ENCODE measurements at places on chromosomes 5 and 9.

- no peak for DNase-seq
Measured at GRCh38 chr9:17624571-17624970, 45.7 kb downstream of the SH3GL2 start.

DNA sequence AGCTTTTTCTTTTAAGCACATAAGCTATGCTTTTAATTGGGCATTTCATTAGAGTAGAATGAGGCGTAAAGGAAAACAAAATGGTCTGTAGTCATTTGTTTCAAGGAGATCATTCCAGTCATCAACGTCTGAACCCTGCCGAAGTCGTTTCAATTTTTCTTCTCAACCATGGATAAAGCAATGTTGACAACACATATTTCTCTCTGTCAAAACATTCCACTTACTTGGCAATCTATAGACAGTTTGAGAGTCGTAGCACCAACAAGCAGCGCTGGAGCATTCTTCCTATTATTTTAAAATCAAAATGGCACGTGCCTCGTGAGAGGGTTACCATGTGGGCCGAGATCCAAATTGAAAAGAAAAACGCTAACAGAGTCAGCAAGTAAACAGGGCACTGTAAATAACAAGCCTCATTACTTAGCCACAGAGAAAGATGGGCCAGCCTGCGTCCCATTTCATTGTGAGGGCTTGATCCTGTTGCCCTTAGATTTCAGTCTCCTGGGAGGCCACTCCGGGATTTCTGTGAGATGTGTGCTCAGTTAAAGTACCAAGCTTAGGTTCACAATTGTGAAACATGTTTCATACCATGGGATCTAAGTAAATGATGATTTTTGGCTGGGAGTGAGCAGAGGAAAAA lies 422.9 kb downstream of the DTWD2 start:
- DNase-seq, result no peak

DNA sequence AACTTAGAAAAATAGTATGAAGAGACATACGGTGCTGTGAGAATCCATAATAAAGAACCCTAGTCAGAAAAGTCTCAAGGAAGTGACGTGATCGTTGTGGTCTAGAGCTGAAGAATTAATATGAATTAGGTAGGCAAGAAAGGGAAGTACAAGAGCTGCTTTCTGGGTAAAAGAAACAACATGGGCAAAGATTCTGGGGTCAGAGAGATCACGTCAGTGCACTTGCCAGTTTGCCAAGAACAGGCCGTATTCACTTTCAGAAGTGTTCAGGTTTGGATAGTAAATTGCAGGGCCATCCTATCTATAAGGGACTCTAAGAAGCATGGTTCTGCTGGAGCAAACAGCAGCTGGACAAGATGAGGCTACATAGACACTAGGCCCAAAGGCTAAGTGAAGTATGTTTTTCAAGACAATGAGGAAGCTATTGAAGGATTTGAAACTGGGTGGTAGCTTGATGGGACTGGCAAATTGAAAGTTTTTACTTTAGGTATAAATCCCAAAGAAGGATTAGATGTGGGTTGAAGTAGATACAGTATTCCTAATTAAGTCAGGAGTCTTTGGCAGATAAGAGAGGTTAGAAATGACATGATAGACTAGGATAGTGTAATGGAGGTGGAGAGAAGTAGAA lies 4.8 kb upstream of the CHD1 start:
- no peak for DNase-seq

DNA sequence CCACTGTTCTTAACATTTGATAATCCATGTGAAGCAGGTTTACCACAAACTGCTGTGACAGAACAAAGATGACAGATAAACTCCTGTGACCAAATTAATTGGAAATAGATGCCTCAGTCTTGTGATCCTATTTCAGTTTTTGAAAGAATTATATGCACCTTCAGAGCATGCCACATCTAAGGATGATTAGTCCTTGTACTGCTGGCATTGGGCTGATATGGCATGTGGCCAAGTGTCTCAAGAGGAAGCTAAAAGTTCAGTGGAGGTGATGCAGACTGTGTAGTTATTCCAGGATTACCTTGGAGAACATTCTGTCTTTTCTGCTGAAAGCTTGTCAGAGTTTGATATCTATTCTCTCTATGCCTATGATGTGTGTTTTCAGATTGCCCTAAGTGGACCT lies 314.4 kb upstream of the EFNA5 start:
- DNase-seq, result no peak

DNA sequence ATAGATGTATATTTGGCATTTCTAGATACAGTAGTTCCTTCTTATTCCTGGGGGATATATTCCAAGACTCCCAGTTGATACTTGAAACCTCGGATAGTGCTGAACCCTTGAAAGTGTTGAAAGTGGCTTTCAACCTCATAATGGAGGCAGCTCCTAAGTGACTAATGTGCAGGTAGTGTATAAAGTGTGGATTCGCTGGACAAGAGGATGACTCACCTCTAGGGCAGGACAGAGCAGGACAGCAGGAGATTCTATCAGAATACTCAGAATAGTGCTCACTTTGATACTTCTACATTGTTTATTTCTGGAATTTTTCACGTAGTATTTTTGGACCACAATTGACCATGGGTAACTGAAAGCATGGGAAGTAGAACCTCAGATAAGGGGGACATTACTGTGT lies 1138.9 kb upstream of the WWC1 start:
- DNase-seq, result no peak

- no peak for DNase-seq
Measured at GRCh38 chr9:76349865-76350264, 44.4 kb downstream of the RFK start.

GRCh38 chr5:149598966-149599365 lies 17.7 kb downstream of the ARHGEF37 start:
- no peak for DNase-seq

DNA sequence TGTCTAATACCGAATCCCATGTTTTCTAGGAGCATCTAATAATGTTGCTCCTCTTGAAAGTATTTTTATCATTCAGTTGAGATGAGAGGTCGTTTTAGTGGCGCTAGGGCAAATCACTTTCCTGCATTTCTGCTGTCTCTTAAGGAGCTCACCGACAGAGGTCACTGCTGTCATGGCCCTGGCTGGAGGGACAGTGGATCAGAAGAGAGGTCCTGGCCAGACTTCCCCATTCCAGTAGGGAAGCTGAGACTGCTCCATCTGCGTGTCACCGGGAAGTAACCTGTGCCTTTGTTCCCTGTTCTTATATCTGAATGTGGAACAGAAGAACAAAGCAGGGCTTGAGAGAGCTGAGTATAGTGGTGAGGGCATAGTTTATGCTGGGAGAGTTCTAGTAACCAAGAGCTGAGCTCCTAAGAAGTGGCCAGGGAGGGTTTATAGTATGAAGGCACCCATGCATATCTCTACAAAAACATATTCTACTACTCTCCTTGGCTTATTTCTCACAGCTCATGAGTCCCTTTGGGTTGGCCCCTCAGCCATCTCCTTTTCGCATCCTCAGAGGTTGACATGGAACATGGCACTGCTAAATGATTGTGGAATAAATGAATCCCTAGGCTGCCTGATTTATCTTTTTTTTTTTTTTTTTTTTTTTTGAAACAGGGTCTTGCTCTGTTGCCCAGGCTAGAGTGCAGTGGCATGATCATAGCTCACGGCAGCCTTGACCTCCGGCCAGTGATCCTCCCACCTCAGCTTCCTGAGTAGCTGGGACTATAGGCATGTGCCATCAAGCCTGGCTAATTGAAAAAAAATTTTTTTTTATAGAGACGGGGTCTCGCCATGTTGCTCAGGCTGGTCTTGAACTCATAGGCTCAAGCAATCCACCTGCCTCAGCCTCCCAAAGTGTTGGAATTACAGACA lies 27.2 kb downstream of the ATP6V0E1 start:
- DNase-seq, result peak; percentile 12

- DNase-seq, result no peak
Measured at GRCh38 chr5:32565145-32565544, 20.2 kb upstream of the SUB1 start.

- peak; percentile 91 for DNase-seq
Measured at GRCh38 chr5:123752552-123753179, 240.7 kb downstream of the CSNK1G3 start.

DNA sequence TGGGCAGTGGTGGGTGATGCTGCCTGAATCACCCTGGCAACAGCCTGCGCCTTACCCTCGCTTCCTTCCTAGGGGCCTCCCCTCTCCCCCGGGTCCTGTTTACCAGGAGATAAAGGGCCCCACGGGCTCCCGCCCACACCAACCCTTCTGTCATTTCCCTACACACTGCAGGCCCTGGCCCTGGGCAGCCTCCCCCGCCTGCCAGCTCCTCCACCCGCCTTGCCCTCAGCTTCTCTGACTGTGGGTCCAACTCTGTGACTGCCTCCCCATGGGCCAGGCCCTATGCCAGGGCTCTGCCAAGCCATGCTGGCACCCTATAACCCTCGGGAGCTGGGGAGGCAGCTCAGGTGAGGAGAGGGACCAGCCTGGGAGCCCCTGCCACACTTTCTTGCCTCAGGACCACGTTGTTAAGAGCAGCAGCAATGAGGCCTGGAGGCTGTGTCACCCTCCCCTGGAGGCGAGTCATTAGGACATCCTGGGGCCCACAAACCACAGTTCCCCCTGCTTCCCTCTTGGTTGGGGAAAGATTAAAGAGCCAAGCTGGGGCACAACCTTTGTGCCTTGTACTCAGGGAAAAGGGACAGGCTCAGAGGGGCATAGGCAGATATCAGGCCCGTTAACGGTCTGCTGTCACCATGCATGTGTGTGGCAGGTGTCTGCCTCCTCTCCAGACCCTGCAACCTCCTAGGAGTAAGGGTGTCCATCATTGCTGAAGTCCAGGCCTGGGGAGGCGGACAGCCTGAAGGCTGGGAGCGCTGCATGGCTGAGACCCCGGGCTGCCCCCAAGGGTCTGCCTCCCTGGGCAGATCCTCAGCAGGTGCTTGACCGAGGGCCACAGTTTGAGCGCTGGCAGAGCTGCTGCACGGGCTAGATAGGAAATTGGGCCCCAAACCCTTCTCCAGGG lies 2.8 kb downstream of the MGAT4B start:
- no peak for DNase-seq

DNA sequence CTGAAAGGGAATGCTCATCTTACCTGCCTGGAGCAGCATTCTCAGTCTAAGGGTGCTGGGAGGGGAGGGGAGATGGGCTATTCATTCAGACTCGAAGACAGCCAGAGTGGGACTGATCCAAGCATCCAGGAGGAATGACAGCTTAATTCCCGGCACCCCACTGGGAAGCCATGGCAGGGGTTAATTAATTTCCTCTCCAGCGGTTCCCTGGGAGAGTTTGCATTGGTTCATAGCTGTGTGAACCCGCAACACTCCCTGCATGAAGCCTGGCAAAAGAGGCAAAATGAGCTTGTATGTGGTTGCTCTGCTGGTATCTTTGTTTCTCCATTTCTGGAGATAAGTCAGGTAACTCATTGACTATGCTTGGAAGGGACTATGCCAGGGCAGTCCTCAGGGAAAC lies 401.0 kb upstream of the SLC24A2 start:
- DNase-seq, result no peak

DNA sequence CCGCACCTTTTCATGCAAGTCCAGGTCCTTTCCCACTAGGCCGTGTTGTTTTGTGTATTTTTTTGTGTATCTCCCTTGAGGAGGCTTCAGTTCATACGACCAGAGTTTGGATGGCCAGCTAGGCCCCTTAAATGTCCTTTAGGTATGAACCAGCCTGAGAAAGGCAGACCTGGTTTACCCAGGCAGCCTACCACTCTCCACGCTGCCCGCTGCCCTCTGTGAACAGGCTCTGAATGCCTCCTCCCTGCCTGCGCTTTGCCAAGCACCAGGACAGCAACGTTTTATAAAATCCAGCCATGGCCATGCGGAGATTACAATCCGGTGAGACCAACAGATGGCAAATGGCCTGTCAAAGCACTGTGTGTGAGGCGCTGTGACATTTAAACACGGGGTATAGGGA lies 626 bp upstream of the CLTB start:
- DNase-seq, result no peak

- DNase-seq, result no peak
Measured at GRCh38 chr5:14247054-14247386, 103.9 kb downstream of the TRIO start.

- DNase-seq, result no peak
Measured at GRCh38 chr5:103178167-103178566, 58.1 kb downstream of the PPIP5K2 start.

GRCh38 chr5:19886123-19886917 lies 101.7 kb downstream of the CDH18 start:
- peak; percentile 81 for DNase-seq

- DNase-seq, result no peak
Measured at GRCh38 chr5:132763181-132764036, 13.6 kb downstream of the SEPTIN8 start.

- no peak for DNase-seq
Measured at GRCh38 chr9:36192196-36192595, 1.5 kb downstream of the CLTA start.

GRCh38 chr5:42274913-42275312 lies 148.3 kb upstream of the GHR start:
- peak; percentile 18 for DNase-seq

DNA sequence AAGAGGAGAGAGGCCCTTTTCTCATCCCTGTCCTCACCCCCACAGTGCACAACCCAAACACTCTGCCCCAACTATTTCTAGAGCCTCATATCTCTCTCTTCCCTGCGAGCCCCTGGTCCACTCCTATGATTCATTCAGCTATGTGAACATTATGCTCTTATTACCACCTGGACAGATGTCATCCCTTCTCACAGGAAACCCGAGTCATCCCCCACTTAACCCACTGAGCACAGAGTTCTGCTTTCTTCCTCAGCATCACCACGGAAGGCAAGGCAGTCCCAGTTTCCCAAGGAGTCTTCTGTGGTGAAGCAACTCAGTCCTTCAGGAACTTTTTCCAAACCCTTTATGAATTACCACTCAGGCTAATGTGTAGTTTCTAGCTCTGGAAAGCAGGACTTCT lies 1.3 kb downstream of the DNAI1 start:
- DNase-seq, result peak; percentile 47

All from fibroblast of upper back skin (primary cell).